ENCODE measurements at places on chromosomes 6 and 20. TPM values are rescaled to one million over a fixed set of nuclear protein-coding genes. Genes with fewer than 3 reads are reported as not detected.

- no peak for DNase-seq
Observed at GRCh38 chr6:50978380-50979170, 159.9 kb downstream of the TFAP2B start.

- DNase-seq: no peak
Observed at GRCh38 chr6:111462770-111463391, 20.1 kb downstream of the REV3L start.

GRCh38 chr6:57173056-57173885, 1.1 kb downstream of the BAG2 start:
- DNase-seq: peak; percentile 5

SLC22A3 gene
- not detected for total RNA-seq

DNA sequence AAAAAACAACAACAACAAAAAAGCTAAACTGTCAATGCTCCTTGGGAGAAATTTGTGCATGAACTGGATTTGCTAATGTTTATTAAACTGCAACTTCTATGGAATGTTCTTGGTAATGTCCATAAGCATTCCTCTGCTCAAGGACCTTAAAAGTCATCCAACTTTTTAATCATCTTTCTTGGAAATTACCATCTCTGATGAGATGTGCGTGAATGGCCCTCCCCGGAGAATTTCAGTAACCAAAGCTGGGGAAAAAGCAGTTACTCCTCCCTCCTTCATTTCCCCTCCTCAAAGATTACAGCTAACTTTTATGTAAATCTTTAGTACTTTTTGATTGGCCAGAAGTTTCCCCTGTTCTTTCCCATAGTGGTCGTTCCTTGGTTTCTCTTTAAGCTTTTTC, 5.2 kb downstream of the TBCC start:
- DNase-seq: no peak

ABHD16B gene
- total RNA-seq: not detected

- peak; percentile 44 for DNase-seq
Observed at GRCh38 chr6:30883685-30884520, at the start of gene DDR1. TSS of gene DDR1 (plus strand) at chr6:30884519. CDS start at chr6:30888730, 4,211 bp downstream.

DNA sequence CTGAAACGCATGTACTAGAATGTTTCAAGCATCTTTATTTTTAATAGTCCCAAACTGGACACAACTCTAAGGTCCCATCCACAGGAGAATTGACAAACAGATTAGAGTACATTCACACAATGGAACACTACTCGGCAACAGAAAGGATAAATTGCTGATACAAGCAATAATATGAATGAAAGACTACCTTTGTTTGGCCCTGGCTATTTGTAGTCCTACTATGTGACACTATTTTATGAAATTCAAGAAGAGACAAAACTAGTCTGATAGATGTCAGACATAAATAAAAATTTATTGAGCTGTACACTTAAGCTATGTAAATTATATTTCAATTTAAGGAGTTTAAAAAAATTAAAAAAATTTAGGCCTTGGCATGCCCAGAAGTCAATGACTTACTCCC, 28.0 kb upstream of the RNF24 start:
- no peak for DNase-seq

DNA sequence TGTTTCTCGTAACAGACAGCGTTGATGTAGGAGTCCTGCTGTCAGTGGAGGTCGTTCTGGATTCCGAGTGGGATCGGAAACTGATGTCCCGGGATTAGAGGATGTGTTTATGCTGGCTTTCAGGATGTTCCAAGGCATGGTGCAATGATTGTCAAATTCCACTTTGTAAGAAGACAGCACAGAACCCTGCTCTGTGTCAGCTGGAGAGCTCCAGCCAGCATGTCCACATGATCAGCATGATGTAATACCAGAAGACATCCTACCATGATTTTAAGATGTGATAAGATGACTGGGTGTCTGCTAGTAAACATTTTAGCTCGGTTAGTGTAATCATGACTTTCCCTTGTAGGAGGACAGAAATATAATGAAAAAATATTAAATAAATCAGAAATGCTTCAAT, 20.3 kb downstream of the ENPP1 start:
- no peak for DNase-seq

- no peak for DNase-seq
Observed at GRCh38 chr20:43331906-43332305, 125.8 kb upstream of the SRSF6 start.

DNA sequence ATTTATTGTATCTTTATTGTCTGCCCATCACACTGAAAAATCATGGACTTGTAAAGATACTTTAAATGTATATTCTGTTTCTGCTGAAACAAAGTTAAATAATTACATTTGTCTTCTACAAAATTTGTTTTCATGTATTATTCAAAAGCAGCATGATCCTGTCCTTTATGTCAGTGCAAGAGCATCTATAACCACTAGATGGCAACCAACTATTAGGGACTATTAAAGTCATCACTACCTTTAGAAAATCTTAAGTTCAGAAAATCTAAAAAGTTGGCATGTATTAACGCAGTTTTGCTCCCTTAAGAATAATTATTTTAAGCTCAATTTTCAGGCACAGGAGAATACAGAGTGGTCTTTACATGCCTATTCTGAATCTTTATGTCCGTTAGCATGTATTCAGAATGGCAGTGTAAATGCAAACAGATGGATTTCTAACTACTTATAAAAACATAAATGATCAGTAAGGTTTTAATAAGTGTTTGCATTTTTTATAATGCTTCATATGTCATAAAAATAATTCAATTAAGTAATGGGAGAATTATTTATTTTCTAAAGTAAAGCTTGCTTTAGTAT, 17.8 kb downstream of the TMEM30A start:
- DNase-seq: peak; percentile 40

GRCh38 chr20:48051794-48052474, 266.7 kb upstream of the SULF2 start:
- no peak for DNase-seq

DNA sequence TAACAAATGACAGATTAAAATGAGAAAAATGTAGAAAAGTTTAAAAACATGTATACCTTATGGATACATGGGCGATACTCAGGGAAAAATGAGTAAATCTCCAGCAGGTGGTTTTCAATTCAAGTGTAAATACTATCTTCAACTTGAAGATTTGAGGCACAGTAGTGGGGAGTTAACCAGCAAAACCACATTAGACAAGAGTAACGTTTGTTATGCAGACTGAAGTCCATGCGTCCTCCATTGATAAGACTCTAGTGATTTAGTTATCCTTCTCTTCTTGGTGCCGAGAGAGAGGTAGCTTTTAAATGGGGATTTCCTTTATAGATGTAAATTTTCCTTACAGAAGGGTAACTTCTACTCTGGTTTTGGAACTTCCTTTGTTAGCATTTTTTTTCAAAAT, 28.1 kb downstream of the PCMTD2 start:
- no peak for DNase-seq

DNA sequence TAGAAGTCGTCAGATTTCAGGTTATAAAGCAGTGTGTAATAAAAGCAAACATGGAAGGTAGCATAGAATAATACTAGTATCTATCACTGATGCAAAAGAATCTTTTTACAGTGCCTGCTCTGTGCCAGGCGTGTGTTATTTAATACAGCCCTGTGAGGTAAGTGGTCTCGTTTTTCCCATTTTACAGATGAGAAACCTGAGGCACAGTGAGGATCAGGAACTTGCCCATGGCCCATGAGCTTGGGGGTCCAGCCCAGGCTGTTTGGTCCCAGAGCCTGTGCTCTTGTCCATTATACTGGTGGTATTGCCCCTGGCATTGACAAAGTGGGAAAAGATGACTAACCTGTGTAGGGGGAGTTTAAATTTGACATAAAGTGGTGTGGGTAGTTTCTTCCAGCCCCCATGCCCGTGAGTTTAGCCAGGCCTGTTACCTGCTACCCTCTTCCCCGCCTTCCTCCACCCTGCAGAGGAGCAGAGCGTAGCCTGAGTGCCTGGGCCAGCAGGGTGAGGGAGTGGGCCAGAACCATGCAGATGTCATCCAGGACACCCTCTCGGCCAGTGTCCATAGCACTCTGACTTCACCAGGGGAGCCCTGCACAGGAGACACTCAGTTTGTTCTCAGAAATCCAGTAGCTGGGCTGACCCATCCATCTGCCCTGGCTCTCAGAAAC, 16.6 kb downstream of the WRNIP1 start:
- DNase-seq: no peak

SLC35D3 gene
- not detected for total RNA-seq

DNA sequence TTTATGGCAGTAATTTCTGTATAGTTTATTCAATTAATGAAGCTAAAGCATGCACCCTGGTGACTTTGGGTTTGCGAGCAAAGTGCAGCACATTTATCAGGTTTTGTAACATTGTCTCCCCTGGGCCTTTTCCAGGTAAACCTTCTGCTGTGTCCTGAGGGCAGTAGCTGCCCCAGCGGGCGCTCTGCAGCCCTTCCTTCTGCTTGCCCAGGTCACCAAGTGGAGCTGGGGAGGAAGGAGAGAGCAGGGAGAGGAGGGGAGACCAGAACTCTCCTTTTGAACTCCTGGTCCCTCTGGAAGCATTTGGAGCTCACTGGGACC, 145.6 kb downstream of the DLL1 start:
- DNase-seq: no peak

GTSF1L gene
- total RNA-seq: not detected

ADTRP gene
- 3.9 TPM for total RNA-seq

MUC21 gene
- not detected for total RNA-seq

DNA sequence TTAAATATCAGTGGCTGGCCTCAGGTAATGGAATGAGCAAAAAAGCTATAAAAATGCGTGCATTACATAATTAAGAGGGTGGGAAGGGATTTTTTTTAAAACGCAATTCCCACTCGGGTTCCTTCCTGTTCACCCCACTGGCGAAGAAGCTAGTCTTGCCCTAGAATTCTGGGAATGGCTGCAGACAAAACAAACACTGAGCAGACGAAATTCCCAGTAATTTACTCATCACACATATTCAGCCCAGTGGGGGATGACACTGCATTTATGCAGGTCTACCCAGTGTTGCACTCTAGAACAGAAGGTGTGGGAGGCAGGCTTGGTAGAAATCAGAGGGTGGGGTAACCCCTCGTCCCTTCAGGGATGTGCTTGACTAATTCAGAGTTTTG, 2695.0 kb upstream of the DEFB115 start:
- DNase-seq: no peak

DNA sequence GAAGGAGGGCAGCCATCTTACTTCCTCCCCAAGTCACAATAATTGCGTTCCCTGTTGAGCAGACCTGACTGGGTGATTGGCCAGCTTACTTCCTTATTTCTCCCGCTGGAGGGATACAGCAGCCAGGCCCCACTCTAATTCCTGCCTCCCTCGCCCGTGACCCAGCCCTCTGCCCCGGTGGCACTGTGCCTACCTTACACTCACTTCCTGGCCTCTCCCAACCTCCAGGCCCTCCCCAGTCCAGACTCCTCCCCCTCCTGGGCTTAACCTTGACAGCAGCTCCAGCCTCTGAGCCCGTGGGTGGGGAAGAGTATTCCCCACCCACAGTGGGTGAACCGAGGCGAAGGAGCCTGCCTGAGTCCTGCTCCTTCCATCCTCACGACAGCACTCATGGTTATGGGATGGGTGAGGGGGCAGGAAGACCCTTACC, 3.0 kb downstream of the BAK1 start:
- DNase-seq: no peak

C6orf118 gene
- not detected for total RNA-seq

DNA sequence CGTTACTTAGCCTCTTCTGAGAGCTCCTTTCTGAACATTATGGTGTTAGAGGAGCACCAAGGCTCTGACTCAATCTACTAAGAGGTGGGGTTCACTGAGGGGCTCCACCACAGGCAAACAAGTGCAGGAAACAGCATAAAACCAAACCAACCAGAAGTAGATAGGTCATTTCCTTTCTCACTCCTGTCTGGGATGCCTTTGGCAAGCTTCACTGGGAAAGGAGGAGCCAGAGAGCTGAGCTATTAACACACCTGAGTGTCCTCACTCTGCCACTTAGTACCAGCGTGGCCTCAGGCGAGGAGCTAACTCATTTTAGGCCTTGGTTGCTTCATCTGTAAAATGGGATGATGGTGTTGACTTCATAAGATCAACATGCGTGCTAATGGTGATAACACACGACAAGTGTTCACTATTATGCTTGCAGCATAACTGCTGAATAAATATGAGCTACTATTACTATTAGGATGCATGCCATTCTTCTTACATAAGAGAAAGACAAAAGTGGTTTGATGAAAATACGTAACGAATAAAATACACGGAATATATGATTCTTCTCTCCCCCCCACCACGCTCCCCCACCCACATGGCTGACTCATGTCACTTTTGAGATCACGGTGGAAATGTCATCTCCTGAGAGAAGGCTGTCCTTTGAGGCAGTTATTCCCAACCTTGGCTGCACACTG, 185.4 kb downstream of the BCAS1 start:
- peak; percentile 57 for DNase-seq

STX11 gene
- 29.2 TPM for total RNA-seq

TNFRSF6B gene
- total RNA-seq: not detected

MCCD1 gene
- not detected for total RNA-seq
